ENCODE measurements at places on chromosomes 7 and 10. TPM values are rescaled to one million over a fixed set of nuclear protein-coding genes. Genes with fewer than 3 reads are reported as not detected.

- DNase-seq = no peak
These were observed 598.3 kb downstream of the SUGCT start for GRCh38 chr7:40733114-40733513.

GRCh38 chr7:14233076-14233867 is 243.8 kb upstream of the ETV1 start:
- DNase-seq = no peak

The TAS2R4 gene
- polyA plus RNA-seq = 0.15 TPM

- DNase-seq = no peak
These were observed 18.5 kb downstream of the SEPTIN7 start for GRCh38 chr7:35819310-35819709.

DNA sequence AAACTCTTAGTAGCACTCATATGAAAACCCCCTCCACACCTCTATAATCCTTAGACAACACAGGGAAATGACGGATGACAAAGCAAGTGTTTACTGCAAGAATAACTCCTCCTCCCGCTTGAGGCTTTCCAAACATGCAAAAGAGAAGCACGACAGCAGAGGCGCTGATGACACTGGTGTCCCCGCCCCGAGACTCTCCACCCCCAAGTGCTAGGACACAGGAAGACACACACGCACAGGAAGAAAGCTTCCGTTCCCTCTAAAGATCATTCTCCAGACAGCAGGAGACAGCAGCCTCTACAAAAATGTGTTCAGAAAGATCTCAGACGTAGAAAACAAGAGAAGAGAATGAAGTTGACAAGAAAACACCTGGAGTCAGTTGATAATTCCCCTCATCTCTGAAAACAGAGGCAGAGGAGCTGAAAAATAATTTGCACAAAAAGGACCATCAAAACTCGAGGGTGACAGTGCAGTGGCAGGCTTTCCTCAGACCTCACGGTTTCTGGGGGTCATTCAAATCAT is 90.2 kb downstream of the DLG5 start:
- peak; percentile 59 for DNase-seq

The PTF1A gene
- polyA plus RNA-seq = not detected

DNA sequence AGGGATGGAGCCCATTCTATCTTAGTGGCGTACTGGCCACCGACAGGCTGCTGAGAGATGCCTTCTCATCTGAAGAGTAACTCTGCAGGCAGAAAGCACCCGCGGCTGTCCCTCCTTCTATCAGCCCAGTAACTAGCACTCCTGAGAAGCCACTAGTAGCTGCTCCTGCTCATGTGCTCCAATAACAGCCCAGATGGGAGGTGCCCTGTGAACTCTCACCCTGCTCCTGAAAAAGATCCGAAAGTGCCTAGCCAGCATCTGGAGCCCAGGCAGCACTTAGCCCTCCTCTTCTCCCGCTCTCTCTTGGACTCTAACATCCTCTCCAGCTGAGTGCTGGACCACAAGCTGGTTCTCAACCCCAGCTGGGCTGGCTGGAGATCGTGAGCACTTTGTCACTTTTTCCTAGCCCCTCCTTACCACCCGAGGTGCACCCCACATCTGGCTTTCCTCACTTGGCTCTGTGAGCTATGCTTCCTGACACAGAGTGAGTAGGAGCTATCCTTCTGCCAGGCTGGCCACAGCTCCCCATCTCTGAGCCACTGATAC is 239.2 kb downstream of the GRID1 start:
- no peak for DNase-seq

GRCh38 chr7:93751421-93751820 is 139.1 kb downstream of the TFPI2 start:
- no peak for DNase-seq

Measured in small intestine (tissue), 16 donors.